ENCODE measurements at places on chromosomes 3 and 15.

GRCh38 chr3:35320646-35321407 lies 318.5 kb upstream of the ARPP21 start:
- DNase-seq = no peak

DNA sequence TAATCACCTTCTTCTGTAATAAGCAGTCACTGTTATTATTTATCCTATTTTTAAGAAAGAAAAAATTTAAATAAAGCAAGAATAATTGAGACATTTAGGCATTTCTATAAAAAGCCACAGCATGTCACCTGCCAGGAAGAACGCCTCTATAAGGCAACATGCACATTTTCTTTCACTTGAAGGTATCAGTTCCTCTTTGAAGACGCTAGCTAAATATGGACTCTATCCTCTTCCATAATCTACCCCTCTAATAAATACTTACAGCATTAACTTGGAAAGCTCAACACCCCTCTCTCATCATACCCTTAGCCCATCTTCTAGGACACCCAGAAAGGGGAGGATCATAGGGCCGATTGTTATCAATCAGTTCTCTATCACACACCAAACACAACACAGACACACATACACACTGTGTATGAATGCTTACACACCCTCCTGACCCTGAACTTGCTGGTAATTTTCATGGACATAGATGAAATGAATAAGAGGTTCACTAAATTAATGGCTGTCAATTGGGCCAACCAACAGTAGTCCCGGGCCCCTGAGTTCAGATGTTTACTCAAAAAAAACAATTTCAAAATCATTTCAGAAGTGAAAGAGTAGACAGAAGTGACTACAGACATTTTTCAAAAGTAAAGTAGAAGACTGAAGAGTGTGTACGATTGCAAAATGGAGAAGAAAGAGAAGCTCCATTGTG lies 102.5 kb downstream of the ZMAT3 start:
- DNase-seq = no peak

- no peak for DNase-seq
These were observed 76.1 kb upstream of the SPATA16 start for GRCh38 chr3:173217127-173217526.

DNA sequence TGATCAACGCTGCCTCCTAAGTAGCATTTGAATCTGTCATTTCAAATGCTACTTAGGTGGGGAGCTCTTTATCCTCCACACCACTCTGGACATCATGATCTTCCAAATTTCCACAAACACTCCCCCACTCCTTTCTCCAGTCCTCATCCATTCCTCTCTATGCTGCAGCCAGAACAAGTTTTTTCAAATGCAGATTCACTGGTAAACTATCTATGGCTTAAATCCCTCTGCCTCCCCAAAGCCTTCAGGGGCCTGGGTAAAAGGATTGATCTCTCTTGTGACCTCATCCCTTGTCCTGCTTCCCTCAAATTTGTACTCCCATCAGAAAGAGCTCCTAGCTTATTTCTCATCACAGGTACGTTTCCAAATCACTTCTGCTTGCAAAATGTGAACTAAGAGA lies 1.3 kb upstream of the AEN start:
- DNase-seq = no peak

DNA sequence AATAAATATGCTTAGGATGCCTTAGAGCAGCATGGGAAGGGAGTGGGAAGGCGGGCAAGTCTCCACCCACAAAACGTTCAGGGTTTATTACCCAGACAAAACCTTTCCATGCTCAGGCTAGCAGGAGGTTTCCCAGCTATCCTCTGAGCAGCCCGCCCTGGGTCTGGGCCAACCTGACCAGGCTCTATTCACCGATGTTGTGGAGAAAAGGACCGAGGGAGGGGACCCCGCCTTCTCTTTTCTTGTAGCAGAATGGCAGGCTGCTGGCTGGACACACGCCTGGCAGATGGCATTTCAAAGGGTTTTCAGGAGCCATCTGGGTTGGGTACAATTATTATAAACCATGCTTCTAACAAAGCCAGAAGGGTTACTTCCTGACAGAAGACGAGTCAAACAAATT lies 540.9 kb downstream of the MAGI1 start:
- DNase-seq = no peak

DNA sequence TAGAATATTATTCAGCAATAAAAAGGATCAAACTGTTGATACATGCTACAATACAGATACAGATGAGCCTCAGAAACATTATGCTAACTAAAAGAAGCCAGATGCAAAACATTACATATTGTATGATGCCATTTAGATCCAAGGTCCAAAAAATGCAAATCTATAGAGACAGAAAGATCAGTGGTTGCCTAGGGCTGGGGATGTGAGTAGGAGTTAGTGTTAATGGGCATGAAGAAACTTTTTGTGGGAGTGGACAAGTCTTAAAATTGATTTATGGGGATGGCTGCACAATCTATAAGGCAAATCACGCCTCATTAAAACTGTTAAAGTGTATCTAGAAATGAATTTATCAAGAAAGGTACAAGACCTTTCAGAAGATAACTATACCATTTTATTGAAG lies 45.0 kb downstream of the EHHADH start:
- DNase-seq = no peak

- no peak for DNase-seq
These were observed 13.9 kb downstream of the YEATS2 start for GRCh38 chr3:183711516-183711915.

GRCh38 chr15:89328398-89329254 lies 6.0 kb downstream of the POLG start:
- DNase-seq = no peak

GRCh38 chr3:46019707-46020106 lies 7.6 kb downstream of the XCR1 start:
- no peak for DNase-seq

DNA sequence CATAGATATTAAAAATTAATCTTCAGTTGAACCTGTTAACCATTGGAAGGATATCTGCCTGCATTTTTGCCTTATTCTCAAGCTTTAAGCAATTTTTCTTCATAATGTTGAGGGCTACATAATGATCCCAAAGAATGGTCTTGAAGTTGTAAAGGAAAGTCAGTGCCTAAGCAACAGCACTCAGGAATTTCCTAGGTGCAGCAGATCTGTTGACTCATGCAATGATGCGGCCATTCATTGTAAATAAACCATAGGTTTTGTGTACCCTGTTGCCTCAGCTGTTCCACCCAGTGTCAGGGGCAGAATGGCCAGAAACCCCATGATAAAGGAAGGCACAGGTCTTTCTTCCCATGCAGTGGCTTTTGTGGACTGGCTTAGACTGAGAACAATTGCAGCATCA lies 78.4 kb upstream of the TRIM42 start:
- DNase-seq = no peak

GRCh38 chr15:40873694-40874561 lies at the start of gene RHOV:
TSS of gene RHOV (minus strand) at chr15:40874234. CDS start at chr15:40874139, 95 bp downstream.
- DNase-seq = no peak

DNA sequence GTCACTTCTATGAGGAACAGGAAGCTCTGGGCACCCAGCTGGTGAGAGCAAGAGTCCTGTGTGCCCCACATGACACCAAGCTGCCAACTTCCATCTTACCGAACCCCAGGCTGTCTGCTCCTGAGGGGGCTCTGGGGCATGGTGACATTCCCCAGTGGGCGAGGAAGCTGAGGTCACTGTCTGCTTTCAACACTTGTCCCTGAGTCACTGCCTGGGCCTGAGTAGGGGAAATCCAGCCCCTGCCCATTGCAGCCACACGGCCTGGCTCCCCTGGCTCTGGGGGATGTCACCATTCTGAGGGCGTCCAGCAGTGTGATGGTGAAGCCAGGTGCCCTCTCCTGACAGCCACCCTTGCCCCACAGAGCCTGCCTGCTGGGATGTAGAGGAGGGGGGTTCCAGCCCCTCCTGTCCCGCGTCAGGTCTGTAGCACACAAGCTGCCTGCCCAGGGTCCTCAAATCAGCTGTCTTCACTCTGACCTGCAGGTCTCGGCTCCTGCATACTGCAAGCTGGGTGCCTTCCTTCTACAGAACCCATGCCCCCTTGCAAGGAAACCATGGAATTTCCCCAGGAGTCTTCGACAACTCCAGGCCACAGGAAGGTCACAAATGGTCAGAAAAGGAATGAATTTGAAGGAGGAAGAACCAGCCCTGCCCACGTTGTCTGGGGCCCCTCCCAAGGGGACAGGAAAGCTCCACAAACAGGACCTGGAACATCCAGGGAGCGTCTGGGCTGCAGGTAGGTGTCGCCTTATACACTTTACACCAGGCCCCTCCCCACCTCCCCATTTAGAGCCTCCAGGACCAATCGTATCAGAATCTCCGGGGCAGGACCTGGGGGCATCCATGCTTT lies 69.9 kb upstream of the GATM start:
- no peak for DNase-seq

GRCh38 chr15:27623560-27624305 lies 475.4 kb downstream of the OCA2 start:
- no peak for DNase-seq

DNA sequence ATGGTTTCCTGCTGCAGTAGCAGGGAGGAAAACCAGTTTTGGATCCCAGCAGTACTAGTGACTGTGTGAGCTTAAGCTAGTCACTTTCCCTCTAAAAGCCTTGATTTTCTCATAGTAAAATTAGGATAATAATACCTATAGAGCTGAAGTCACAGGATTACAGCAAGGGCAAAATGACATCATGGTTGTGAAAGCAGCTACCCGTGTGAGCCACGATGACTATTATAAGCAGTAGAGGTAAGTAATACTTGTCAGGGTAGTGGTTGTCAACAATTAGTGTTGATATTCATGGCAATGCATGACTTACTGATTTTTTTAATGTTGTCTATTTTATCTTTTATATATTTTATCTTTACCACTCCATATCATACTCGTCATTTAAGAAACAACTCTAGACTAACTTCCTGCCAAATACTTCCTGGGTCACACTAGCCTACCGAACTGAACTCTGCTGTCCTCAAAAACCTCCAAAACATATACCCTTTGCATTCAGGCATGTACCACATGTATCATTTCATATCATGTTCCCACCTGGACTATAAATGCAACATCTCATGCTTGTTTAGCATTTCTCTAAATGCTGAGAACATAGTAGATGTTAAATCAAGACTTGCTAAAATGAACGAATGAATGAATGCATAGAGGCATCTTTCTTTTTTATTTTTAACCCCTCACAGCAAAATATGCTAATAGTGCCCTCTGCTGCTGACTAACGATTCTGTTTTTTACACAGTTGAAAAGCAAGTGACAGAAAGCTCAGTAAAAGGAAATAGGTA lies 172.6 kb downstream of the P3H2 start:
- DNase-seq = no peak

DNA sequence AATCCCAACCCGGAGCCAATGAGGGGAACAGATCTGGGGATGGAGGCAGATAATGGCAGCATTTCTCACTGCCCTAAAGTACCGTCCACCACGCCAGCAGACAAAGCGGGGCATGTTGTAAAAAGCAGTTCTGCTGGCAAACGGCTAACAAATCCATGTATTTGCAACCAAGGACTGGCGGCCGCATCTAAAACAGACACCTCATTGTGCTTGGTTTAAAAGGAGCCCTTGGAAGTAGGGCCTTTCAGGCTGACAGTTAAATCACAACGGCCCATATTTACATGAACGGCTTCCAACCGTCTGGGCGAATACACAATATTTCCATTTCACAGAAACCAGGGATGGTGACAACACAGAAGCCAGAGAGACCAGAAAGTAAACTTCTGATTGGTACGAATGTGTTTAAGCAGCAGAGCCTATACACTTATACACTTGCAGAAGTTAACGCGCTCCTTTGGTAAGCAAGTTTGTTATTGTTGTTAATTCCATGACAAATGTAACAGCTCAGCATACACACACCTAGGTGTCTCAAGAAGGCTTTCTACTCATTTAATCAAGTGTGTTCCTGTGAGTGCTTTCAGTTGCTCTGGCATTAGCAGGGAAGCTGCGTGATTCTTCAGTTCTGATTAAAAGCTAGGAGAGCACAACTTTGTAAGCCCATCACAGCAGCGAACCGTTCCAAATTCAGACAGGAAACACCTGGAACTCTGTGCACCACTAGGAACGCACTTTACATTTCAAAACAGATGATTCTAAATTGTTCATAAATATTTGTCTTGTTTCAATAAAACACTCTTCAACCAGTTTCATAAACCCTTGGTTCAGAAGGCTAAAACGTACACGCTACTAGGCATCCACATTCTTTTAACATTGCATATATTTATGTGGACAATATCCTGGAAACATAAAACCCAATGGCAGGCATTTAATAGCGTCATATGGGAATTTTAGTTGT lies 112.9 kb downstream of the PDZRN3 start:
- no peak for DNase-seq

DNA sequence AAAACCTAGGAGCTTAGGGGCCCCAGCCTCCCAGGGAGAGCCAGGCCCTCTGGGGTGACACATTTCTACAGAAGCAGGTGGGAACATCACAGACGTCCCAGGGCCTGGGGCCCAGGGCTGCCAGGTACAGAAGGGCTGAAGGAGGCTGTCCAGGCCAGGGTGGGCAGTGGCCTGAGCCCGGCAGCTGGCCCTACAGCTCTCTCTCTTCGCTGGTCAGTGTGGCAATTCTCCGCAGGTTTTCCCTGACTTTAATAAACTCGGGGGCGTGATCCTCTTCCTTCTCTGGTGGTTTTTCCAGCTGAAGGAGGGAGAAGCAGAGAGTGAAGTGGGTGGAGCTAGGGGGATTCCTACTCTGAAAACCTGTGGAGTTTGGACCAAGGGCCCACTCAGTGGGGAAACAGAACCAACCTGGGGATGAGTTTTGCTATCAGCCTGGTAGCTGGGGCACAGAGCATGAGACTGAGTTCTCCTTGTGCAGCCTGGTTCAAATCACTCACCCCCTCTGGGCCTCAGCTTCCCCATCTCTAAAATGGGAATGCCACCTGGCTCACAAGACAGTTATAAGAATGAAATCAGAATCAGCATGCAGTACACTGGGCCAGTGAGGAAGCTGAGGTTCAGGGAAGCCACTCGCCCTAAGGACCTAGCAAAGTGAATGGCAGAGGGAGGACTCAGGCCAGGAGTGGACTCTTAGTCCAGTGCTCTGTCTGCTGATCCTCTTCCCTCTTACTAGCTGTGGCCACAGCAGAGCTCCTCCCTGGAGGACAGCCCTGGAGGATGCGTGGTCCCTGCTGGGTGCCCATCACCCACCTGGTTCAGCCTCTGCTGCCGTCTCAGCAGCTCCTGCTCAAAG lies 10.6 kb downstream of the FAM107A start:
- no peak for DNase-seq

DNA sequence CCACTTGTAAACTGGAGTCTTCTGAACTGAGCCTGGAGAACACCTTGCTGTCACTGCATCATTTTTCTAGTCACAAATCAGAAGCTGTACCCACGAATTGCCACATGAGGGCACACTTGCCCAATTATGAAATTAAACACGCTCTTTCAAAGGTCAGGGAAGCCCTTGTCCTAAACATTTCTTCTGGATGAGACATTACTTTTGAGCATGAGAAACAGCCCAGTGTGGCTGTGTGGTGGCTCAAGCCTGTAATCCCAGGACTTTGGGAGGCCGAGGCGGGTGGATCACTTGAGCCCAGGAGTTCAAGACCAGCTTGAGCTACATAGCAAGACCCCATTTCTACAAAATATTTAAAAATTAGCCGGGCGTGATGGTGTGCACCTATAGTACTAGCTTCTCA lies 27.5 kb upstream of the CFAP161 start:
- no peak for DNase-seq

GRCh38 chr3:66856533-66856932 lies 141.6 kb upstream of the KBTBD8 start:
- DNase-seq = no peak

Data from activated gamma-delta T cell (primary cell).